ENCODE measurements at places on chromosomes 6 and 20.
A peak's percentile ranks its signal among the peaks of the same experiment; 100 is the strongest.

DNA sequence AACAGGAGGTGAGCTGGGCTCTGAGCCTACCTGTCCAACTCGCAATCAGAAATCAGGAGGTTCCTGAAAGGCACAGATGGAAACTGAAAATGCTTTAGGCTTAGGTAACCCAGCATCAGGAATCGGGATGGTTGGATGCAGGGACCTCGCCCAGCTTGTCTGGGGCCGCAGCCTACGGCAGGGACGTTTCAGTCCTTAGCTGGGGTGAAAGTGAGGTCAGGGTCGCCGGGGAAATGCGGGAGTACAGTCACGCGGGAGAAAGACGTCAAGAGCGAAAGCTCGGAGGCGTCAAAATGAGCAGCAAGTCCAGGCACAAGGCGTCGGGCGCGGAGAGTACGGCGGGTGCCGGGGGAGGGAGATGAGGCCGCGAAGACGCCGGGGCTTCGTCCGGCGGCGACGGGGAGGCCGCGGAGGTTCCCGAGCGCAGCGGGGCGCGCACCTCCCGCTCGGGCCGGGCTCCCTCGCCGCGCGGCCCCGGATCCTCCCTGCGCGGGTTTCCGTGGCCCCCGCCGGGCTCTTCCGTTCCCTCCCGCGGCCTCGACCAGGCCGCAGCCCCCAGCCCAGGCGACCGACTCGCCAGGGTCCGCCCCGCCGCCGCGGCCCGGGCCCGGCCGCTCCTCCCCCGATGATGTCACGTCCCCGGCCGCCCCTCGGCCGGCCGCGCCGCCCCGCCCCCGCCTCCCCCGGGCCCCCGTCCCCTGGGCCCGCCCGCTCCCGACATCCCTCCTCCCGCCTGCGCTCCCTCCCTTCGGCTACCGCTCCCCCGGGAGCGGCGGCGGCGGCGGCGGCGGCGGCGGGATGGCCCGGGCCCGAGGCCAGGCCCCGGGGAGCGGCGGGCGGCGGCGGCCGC, at the start of gene EBF4:
EBF4 (plus strand) TSS at position 745 of the 850 bp plus-strand sequence. CDS start 866 bp downstream, outside the sequence.
- peak; percentile 20 for DNase-seq

GRCh38 chr20:6769903-6770785, 2.7 kb downstream of the BMP2 start:
- no peak for DNase-seq

DNA sequence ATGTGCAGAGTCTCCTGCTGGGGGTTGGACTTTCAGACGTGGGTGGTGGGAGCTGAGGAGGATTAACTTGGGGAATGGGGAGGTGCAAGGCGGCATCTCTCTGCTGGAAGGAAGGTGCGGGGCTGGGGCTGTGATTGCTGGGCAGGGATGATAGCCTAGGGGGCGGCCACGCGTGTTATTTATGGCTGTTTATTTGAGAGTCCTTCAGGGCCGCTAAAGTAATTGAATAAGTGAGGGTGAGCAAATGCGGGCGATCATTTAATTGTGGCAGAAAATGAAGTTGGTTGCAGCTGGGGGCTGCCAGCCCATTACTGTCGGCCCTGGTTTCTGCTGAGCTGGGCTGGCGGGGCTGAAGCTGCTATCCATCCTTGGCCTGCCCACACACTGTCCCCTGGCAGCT, 7.5 kb upstream of the IP6K3 start:
- no peak for DNase-seq

DNA sequence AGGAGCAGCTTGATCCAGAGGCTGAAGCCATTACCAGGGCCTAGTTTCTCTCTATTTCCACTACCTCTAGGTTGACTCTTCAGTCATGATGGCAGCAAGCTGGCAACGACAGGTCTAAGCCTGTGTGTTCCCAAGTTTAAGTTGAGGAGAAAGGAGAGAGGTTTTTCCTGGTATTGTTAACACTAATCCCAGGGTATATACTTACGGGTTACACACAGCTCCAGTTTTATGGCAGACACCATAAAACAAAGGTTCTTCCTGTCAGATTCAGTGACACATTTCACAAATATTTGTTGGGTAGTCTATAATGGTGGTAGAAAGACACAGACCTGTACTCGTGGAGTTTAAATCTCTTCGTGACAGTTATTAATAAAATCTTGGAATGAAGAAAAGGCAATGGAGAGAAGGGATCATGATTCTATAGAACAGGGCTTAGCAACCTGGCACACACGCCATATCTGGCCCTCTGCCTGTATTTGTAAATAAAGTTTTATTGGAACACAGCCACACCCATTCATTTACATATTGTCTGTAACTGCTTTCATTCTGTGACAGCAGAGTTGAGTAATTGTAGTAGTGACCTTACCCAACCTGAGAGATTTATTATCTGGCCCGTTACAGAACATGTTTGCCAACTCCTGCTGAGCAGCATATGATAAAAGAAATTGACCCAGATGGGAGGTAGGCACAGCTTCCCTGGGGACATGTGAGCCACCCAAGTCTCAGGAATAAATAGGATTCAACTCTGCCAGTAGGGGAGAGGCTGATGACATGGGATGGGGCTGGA, 323.3 kb downstream of the CDH4 start:
- no peak for DNase-seq

DNA sequence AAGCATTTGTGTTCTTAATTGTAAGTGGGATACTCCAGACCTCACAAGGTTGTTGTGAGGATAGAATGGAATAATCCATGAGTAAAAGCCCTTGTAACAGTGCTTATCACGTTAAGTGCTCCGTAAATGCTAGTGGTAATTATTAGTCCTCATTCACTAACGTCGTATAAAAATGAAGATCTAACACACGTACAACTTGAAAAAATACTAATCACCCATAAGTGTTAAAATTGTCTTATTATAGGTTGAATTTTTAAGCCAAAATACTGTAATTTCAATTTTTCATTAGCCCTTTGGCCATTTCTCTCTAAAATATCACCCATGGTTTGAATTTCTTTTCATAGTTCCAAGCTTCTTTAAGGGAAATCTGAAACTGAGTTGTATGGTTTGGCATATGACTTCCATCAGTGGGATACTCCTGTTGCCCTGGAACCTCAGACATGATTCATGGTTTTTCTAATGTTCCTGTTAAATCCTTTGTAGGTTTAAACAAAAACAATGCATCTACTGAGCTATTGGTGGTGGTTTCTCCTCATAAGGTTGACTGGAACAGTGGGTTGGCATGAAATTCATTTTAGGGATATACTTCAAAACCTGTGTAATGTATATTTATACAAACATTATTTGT, 19.1 kb downstream of the XRN2 start:
- DNase-seq = no peak

DNA sequence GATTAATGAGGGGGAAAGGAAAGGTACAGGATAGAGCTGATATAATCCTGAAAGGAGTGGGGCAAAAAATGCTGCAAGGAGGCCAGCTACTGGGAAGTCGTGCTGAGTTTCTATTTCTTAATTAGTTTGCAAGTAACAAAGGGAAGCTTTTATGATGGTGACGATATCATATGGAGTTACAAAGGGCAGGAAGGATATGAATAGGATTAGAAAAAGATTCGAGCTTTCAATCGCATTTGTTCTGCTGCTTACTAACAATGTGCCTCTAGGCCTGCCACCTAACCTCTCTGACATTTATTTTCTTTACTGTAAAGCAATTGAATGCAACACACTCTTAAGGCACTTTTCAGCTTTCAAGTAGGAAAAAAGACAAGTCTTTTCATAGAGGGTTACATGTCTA, 219.2 kb downstream of the CLVS2 start:
- DNase-seq = no peak

GRCh38 chr6:64170316-64170715, 534.7 kb downstream of the PHF3 start:
- no peak for DNase-seq

- no peak for DNase-seq
Observed at GRCh38 chr6:25627001-25627400, 25.0 kb upstream of the SCGN start.

DNA sequence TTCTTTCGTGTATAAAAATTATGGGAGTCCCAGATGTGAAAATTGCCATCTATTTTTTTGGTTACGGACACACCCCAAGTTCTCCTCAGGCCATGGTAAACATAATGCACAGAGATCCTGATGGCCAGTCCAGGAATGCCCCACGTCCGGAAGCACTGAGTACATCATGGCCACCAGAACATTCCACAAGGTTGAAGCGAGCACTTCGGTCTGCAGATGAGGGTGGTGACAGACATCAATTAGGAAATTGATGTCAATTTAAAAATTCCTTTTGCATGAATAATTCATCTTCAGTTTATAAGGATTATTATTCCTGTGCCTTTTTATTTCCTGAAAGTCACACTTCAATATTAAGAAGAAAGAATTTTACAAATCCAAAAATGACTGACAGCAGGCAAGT, 13.2 kb upstream of the EXOC2 start:
- no peak for DNase-seq

DNA sequence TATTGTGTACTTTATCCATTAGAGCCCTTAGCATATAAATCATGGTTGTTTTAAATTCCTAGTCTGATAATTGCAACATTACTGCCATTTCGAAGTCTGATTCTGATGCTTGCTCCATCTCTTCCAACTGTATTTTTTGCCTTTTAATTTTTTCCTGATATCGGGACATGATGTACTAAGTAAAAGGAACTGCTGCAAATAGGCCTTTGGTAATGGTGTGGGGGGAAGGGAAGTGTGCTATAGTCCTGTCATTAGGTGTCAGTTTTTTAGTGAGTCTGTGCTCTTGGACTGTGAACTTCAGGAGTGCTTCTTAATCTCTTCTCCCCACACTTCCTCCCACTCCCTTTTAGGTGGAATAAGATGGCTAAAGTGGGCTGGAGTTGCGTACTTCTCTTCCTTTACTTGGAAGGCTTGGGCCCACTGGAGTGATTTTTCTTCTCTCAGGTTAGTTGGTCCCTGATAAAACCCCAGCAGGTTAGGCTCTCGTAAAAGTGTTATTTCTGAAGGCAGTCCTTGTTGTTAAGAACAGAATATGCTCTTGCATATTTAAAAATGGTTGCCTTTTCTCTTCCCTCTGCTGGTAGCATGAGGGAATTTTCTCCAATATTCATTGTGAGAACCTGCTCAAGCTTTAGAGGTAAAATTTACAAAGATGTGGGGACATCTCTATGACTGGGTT, 18.1 kb downstream of the STXBP5 start:
- no peak for DNase-seq

- no peak for DNase-seq
Observed at GRCh38 chr6:113921299-113921904, 49.5 kb downstream of the HDAC2 start.

GRCh38 chr6:26329763-26330511, 35.1 kb upstream of the BTN3A2 start:
- peak; percentile 83 for DNase-seq

- DNase-seq = no peak
Observed at GRCh38 chr6:160439751-160440150, 91.6 kb downstream of the SLC22A3 start.

Measured in activated CD4-positive, alpha-beta T cell treated with anti-CD3 and anti-CD28 coated beads, Interleukin-2, Interleukin-6, amounts not matched to agents 100 ng/mL and 50 ng/mL, durations not matched to agents 16 hours and 8 hours (primary cell).